Adipocyte (in vitro differentiated cells): ENCODE measurements at places on chromosomes 5 and 9.

DNA sequence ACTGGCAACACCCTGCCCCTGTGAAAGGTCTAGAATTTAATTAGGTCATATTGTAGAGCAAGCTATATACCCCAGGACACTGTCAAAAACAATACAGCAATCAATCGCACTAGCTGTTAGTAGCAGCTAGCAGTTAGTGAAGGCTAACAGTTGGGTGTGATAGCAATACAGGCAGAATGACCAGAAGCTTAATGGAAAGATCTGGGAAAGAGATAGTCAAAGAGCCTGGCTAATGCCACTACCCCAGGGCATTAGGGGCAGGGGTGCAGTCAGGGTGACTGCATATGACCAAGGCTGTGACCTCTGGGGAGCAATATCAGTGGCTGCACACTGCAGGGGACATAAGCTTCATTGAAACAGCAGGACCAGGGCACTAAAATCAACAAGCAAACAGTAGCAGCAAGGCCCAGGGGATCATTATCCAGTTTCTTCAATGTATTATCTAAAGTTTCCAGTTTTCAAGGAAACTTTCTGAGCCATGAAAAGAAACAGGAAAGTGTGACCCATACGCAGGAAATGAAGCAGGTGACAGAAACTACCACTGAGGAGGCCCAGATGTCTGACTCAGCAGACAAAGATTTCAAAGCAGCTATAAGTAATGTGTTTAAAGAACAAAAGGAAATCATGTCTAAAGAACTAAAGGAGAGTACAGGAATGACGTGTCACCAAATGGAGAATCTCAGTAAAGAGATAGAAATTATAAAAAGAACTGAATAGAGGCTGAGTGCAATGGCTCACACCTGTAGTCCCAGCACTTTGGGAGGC, 82.4 kb downstream of the ZNF354C start:
- DNase-seq = peak; percentile 45

DNA sequence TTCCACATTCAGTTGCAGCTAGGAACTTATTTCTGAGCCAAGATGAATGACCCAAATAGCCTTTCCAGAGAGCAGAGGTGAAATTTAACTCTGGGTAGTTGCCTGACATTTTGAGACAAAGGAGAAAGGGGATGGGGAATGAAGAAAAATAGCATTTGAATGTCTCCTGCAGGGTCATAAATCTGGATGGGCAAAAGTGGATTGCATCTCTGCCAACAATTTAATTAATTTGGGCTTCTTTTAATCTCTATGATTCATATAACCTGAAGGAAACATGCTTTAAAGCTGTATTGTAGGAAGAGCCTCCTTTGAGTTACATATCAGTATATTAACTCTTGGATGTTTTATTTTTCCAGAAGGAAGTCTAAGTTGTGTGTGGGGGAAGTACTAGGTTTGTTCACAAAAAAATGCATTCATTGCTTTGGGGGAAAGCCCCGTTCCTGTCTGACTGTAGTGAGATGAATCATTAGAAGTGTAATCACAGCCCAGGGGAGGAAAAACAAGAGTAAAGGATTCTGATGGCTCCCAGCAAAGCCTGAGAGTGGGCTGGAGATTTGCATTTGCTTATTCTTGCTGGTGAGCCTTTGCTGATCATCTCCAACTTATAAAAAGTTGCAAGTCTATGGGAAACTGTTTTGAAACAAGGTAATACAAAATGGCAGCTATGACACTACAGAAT, 133.0 kb upstream of the IQGAP2 start:
- no peak for DNase-seq

- peak; percentile 90 for DNase-seq
Observed at GRCh38 chr9:88733651-88734421, 198.9 kb downstream of the NXNL2 start.

- no peak for DNase-seq
Observed at GRCh38 chr5:154059583-154059982, 20.8 kb downstream of the MFAP3 start.

- DNase-seq = no peak
Observed at GRCh38 chr5:123845356-123846100, 333.6 kb downstream of the CSNK1G3 start.

GRCh38 chr9:31103836-31104235, 1280.6 kb upstream of the ACO1 start:
- no peak for DNase-seq

DNA sequence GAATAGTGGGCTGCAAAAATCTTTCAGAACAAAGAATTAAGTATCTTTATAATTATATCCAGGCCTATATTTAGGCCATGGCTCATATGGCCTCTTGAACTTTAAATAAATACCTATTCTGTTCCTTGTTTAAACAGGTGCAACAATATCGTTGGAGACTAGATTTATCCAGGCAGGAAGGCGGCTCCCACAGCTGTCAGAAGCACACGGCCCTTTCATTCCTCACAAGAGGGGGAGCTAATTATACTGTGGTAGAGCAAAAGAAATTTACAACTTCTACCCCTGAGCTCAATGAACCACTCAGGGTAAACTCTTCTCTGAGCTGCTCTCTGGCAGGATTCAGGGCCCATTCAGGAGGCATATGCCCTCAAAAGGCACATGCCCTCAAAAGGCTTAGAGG, 31.3 kb downstream of the TMEM174 start:
- DNase-seq = no peak

- DNase-seq = no peak
Observed at GRCh38 chr5:81192373-81192750, 40.8 kb upstream of the CKMT2 start.

GRCh38 chr5:169458221-169458620, 125.4 kb upstream of the SPDL1 start:
- DNase-seq = no peak
